Activated CD4-positive, alpha-beta T cell treated with anti-CD3 and anti-CD28 coated beads, Interleukin-2, amount 10 ng/mL, durations not matched to agents 7 days and 5 days (primary cell): ENCODE measurements at places on chromosomes 12 and 14. TPM values are rescaled to one million over a fixed set of nuclear protein-coding genes. Genes with fewer than 3 reads are reported as not detected.

- H3K4me3 ChIP-seq, result no peak overlapping the region
- peaks cover 14% of the 10 kb centered on the region for H3K36me3 ChIP-seq
- H3K27ac ChIP-seq, result no peak overlapping the region
- no peak for DNase-seq
Measured at GRCh38 chr14:104750056-104750752, 2.7 kb upstream of the SIVA1 start.

ACSS3 gene
- not detected for total RNA-seq

GRCh38 chr14:103538291-103539055, 9.5 kb downstream of the TRMT61A start:
- no peaks in the 10 kb centered on the region for H3K27me3 ChIP-seq
- no peak overlapping the region for H3K27ac ChIP-seq
- H3K36me3 ChIP-seq, result no peaks in the 10 kb centered on the region
- no peaks in the 10 kb centered on the region for H3K4me1 ChIP-seq

- H3K36me3 ChIP-seq, result no peaks in the 10 kb centered on the region
- H3K4me3 ChIP-seq, result no peak overlapping the region
- no peak overlapping the region for H3K27ac ChIP-seq
- H3K27me3 ChIP-seq, result peaks cover 9% of the 10 kb centered on the region
Measured at GRCh38 chr12:6294156-6295093, 16.1 kb upstream of the PLEKHG6 start.

DNA sequence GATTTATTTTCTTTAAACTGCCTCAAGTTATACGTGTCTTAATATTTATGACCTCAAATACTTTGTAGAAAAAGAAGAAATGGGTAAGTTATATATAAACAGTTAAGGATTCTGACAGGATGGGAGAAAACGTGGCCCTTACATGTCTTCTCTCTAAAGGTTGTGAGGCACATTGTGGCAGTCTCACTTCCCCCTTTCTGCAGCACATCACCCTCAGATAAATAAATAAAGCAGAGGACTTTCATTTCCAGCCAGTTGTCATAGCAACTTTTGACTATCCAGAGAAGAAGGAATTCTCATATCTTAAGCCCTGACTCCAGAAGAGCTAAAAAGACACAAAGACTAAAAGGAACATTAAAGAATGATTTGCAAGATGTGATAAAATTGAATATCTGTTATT, 28.8 kb upstream of the CEP83 start:
- no peak overlapping the region for H3K27ac ChIP-seq
- peaks cover 10% of the 10 kb centered on the region for H3K27me3 ChIP-seq
- no peaks in the 10 kb centered on the region for H3K36me3 ChIP-seq
- no peak for DNase-seq
- no peak overlapping the region for H3K4me3 ChIP-seq
